ENCODE measurements at places on chromosomes 2 and 18.

GRCh38 chr2:25320077-25320476, 21.6 kb downstream of the DNMT3A start:
- DNase-seq: no peak

GRCh38 chr18:13480571-13481255, 245.6 kb downstream of the FAM210A start:
- DNase-seq: no peak

- no peak for DNase-seq
These were observed 377.4 kb upstream of the DSEL start for GRCh38 chr18:67893916-67894315.

DNA sequence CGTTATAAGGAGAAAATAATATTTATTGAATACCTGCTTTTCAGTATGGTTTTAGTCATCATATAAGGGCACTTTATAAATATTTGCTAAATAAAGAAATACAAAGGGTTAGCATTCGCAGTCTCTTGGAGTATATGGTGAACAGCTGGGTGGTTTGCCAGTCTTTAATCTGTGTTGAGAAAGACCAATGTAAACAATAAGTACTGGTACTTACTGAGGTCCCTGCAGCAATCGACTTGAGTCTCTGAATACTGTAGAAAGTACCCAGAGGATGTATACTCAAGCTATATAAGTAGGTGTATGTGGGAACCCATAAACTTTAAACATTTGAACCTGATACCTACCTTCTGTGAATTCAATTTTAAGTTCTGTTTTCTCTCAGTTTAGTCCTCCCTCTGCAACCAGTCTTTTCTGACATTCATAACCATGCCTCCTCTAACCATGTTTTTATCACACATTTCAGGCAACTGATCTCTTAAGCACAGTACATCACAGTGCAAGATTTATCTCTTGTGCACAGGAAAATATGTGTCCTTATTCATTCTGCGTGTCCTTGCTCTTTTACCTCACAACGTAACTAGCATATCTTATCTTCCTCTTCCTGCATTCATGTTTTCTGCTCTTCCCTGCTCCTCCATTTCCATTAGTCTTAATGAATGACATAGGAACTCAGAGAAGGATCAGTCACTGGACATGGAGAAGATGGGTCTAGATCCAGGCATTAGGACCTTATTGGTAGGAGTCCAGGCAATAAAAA, 21.7 kb downstream of the C18orf63 start:
- no peak for DNase-seq

DNA sequence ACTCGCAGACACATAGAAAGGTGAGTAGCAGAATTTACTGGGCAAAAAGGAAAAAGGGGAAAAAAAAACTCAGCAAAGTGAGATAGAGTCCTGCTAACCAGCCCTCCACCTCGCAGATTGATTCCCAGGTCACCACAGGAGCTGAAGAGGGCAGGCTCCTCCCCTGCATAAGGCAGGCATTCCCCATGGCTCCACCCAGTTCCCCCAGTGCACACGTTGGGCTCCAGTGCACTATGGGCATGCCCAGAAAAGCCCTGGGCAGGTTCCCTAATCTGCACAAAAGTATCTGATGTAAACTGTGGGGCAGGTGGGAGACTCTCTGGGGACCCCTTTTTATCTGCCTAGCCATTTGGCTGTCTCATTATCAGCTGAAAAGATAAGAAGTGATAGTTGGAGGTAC, 461.2 kb upstream of the TMEFF2 start:
- DNase-seq: no peak
